ENCODE measurements at places on chromosomes 6 and 20.
A peak's percentile ranks its signal among the peaks of the same experiment; 100 is the strongest.

- DNase-seq: no peak
Observed at GRCh38 chr6:71721642-71722041, 164.7 kb upstream of the RIMS1 start.

DNA sequence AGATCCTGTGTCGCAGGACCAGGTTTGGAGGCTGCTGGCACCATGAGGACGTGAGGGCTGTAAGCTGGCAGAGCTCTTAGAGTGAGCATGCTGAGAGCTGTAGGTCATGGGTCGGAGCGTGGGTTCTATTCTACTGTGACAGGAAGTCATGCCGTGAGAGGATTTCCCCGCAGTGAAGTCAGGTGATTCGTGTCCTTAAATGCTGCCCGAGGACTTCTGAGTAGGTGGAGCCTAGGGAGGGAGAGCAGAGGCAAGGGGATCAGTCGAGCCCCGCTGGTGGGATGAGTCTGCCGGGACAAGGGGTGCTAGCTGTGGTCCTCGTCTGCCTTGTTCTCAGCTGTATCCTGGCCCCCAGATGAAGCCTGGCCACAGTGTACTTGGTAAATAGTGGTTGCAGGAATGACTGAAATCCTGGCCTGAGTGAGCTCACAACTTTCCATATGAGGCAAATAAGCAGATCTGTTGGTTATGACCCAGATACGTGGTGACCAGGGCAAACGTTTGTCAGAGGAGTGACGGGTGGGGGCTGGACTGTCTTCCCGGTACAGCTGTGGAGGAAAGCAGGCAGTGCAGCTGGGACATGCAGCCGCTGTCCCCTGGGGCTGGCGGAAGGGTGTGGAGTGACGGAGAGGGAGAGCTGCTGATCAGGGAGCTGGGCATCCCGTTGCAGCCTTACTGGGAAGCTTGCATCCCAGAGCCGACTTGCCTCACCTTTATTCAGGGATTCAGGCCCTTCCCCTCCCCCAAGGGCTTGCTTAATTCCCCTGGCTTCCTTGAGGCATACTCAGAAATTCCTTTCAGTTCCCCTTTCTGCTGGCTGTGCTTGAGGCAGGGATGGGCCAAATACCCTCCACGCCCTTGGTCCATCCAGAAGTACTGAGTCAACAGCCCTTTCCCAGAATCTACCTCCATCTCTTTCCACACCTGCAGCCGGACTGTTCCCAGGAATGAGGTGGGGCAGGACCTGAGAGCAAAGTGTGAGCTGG, 250.9 kb upstream of the RREB1 start:
- no peak for DNase-seq

- DNase-seq: no peak
Observed at GRCh38 chr20:33434434-33434833, 9.1 kb downstream of the SNTA1 start.

- DNase-seq: no peak
Observed at GRCh38 chr6:117156741-117157140, 108.6 kb upstream of the VGLL2 start.

DNA sequence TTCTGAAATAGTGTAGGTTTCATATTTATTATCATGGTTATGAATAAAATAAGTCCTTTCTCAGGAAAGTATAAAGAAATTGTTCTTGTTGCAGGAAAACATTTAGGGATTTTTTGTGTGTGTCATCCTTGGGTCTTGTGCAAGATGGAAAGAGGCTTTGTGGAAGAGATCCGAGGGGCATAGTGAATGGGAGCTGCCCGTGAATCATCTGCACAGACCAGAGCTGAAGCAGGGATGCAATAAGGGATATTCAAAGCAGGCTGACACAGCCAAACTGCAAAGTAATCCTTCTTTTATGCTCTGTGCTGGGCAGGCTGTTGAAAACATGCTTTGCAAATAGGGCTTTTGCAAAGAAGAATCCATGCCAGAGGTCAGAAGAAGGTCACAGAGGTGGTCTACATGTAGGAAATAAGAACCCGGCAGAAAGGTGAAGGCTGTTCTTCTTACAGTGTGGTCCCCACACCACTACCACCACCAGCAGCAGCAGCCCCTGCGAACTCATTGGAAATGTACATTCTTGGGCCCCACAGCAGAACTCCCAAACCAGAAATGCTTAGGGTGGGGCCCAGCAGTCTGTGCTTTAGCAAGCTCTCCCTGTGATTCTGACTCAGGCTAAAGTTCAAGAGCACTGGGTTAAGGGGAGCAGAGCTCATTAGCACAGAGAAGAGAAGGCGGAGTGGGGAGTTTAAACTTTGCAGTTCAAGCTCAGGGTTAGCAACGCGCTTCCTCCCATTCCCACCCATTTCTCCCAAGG, 237.6 kb downstream of the QKI start:
- DNase-seq: no peak

GRCh38 chr6:167782698-167783517, 43.8 kb upstream of the AFDN start:
- DNase-seq: no peak

DNA sequence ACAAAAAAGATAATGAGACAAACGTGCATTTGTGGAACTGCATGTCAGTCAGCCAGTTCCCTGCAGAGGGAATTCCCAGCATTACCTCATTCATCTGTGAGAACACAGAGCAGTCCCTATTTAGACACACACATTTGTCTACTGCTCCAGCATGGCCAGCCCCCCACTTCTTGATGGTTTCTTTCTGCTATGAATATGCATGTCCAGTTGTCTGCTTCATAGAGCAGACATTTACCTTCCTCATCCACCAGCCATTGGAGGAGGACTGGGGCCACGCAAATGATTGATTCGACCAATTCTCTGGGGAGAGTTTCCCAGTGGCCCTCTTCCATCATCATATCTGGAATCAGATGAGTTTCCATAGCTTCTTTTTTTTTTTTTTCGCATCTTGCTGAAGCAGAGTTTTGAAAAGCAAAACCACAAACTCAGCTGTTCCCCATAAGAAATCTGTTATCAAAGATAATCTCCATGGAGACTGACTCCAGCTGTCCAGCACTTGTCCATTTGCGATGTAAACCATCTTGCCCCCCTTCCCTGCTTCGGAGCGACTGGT, 11.8 kb downstream of the ENPP1 start:
- DNase-seq: peak; percentile 30

- DNase-seq: no peak
Observed at GRCh38 chr20:15143478-15143877, 806.1 kb upstream of the FLRT3 start.

DNA sequence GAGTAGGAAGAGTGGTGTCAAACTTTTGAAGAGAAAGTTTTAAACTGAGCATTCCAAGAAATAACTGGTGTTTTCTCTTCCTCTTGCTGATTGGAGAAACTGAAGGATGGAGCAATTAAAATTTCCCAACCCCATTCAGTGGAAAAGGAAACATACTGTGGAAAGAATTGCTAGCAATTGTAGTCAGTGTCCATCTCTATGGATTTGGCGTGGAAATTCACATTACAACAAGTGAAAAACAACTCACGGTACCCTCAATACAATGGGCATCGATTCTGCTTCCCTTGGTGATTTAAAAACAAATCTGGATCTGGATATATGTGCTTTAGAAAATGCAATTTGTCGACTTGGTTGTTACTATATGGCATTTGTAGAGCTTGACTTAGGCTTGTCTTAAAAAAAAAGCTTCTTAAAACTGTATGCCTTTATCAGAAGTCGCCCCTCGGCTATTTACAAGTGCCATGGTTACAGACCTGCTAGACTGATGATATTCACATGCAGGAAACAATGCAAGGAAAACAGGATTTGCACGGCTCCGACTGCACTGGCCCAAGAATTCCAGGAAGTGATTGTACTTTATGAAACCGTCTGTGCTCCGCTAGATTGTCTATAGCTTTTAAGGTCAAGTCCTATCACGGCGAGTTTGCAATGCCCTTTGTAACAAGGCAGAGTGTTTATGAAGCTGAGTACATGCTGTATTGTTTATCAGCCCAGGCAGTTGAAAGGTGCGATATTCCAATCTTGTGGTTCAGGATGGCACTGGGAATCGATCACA, 131.7 kb upstream of the PHACTR1 start:
- DNase-seq: no peak

GRCh38 chr6:150631283-150631983, 31.7 kb downstream of the PLEKHG1 start:
- DNase-seq: no peak

GRCh38 chr6:126784161-126784790, 334.2 kb upstream of the RSPO3 start:
- DNase-seq: no peak

DNA sequence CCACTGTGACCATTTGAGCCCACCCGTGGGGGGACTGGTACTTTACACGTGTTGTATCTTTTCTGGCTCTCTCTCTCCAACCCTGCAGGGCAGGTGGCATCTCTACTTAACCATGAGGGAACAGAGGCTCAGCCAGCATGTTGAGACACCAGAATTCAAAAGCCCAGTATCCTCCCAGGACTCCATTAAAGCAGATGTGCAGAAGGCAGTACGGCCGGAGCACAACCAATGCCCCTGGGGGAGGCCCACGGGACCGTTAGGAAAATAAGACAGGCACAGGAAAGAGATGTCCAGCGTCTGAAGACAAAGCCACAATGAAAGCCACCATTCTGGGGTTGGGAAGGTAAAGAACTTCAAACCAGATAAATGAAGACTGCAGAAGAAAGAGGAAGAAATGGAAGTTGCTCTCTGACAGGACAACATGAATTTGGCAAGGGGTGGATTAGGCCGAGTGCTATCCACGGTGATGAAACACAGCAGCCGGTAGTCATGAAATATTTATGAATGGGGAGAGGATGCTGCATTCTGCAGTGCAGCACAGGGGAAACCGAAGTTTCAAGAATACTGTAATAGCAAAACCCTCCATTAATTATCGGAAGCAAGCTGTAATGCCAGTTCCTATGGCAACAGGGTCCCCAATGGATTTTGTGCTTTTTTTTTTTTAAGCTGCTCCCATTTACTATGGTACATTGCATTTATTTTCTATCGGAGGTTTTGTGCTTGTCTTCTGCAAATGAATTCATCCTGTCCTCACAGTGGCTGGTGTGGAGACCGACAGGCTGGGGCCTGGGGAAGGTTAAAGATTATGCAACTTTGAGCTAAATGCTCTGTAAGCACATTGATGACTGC, 179.4 kb downstream of the NRN1 start:
- DNase-seq: no peak

GRCh38 chr20:9756660-9757059, 82.2 kb downstream of the PAK5 start:
- no peak for DNase-seq

DNA sequence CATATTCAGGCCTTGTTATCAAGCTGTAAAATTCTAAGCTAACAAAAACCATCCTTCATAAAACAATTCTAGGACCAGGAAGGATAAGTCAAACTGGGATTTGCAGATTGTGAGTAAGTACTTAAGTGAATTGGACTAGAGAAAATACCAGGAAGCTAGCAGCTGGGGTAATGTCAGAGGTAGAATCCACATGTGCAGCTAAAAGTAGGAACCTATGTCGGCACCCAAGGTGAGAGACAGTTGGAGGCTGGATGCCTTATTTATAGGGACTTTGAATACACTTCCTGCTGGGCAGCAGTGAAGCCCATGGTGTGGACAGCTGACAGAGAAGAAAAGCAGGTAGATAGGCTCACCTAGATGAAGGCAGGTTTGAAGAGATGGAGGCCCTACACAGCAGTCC, 127.3 kb downstream of the FLRT3 start:
- DNase-seq: no peak

- no peak for DNase-seq
Observed at GRCh38 chr6:153131037-153131981, at the start of gene RGS17. RGS17 (minus strand) TSS chr6:153131282; CDS start chr6:153044018, 87,264 bp downstream.

All from DMS 273 treated with DMSO at 0.1 percent for 48 hours (cell line).